BE2C (cell line): ENCODE measurements at places on chromosomes 6 and 20.
A peak's percentile ranks its signal among the peaks of the same experiment; 100 is the strongest.

DNA sequence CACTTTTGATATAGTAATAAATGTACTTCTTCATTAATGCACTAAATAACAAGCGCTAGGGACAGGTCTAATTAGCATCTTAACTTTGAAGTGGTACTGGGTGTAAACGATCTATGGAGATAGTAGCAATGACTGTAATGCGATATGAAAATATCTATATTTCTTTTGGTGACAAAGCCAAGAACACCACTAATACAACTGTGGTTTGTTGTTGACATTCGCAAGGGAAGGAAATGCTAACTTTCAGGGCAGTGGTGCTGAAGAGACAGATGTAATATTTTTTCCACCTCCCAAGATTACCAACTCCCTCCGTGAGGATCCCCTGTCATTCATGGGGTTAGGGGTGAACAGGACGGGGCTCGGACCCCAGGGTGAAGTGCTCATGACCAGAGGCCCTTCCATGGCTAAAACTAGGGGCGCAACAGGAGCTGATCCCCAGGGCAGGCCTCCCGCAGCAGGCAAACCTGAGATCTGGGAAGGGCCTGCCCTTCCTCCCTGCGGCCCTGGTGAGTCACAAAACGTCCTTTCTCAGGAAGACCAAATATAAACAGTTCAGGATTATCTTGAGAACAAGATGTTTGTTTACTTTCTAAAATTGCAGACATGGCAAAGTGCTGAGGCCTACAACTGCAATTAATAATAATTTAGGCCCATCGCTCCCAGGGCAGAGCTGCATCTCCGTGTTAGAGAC, 65.0 kb upstream of the TOX2 start:
- DNase-seq: no peak

GRCh38 chr6:30216096-30216495, 2.9 kb upstream of the TRIM26 start:
- no peak for DNase-seq

DNA sequence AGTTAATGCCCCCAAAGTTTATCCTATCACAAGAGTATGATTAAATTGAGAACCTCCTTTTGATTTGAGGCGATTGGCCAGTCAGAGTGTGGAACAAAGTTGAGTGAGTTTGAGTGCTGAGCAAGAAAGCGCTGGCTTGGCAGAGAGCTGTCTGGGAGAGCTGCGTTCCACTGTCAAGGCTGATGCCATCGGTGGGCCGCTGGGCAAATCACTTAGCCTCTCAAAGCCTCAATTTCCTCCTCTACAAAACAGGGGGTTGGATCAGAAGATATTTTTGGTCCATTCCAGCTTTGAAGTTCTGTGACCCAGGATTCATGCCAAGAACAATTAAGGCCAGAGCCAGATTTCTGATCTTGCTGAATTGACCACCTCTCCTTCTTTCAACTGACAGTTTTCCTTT, 60.2 kb downstream of the TMEM242 start:
- DNase-seq: no peak

- DNase-seq: no peak
These were observed 21.9 kb downstream of the FAM229B start for GRCh38 chr6:112109262-112109661.

GRCh38 chr20:973785-974194, 28.3 kb downstream of the RSPO4 start:
- no peak for DNase-seq

DNA sequence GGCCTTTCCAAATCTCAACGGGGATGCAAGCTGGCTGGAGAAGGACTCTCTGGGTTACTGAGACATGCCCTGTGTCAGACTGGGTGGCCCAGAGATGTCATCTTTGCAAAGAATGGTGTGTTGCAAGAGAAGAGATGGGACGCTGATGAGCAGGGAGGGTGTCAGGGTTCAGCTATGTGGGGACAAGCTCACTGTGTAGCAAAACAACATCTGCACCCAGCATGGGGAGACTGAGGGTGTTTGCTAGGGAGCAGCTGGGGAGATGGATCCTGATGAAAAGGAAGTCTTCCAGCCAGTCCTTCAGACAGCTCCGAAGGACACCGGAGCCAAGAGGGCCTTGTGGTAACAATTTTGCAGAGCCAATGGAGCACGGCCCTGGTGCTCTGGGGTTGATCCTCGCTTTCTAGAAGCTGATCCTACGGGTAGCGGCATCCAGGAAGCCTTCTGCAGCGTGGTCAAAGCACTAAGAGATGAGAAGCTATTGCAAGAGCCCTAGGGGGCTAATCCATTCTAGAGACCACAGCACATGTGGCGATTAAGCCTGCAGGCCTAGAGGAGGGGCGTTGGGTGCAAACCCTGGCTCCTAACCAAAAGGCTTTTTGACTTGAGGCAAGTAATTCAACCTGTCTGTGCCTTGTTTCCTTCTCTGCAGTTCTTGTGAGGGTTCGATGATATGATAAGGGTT, 39.9 kb downstream of the EDN3 start:
- no peak for DNase-seq

- no peak for DNase-seq
These were observed 290.7 kb downstream of the PHF3 start for GRCh38 chr6:63926258-63926780.

GRCh38 chr6:151288712-151289398, 49.1 kb downstream of the AKAP12 start:
- DNase-seq: peak; percentile 24
